ENCODE measurements at places on chromosomes 13 and 19. TPM values are rescaled to one million over a fixed set of nuclear protein-coding genes. Genes with fewer than 3 reads are reported as not detected.

GRCh38 chr19:51311351-51312257 lies at the start of gene IGLON5:
Gene IGLON5, plus strand, starts transcription at chr19:51311644. Its CDS starts 204 bp downstream, at chr19:51311848.
- no peak for DNase-seq

Gene SUGP2
- 77.7 TPM for total RNA-seq

- DNase-seq, result no peak
Observed at GRCh38 chr13:27118428-27119054, 53.1 kb downstream of the USP12 start.

DNA sequence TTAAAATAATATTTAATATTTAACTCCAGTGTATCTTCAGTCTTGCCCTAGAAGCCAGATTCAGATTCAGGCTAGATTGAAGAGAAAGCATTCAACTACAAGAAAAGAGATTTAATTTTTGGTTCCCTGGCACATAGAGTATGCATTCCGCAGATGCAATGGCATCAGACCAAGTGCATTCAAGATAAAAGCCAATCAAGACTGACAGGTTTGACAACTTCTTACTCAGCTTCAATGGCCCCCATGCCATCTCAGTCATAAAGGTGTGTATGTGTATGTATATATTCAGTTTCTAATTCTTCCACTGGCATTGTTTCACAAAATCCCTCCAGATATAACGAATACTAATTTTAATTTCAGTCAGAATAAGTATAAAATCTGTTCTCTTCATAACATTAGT lies 650.8 kb upstream of the GPC6 start:
- no peak for DNase-seq

DNA sequence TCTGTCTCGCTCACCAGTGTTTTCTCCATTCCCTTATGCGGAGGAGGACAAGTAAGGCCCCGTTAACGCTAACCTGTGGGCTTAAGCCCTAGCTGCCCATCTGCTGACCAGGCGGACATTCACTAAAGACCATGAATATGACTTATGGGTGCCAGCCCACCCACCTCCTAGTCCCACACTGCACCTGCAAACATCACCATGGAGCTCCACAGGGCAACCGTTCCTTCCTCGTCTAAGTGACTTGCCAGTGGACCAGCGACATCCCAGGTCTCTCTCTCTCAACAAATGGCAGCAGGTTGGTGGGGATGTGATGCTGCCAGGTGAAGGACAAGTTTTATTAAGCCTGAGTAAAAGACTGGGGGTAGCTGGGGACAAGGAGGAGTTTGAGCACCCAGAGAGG lies 55.2 kb downstream of the CCDC70 start:
- DNase-seq, result no peak

Gene TNFRSF19
- 42.7 TPM for total RNA-seq

Gene AMH
- 1.2 TPM for total RNA-seq

Gene TNFSF11
- not detected for total RNA-seq

DNA sequence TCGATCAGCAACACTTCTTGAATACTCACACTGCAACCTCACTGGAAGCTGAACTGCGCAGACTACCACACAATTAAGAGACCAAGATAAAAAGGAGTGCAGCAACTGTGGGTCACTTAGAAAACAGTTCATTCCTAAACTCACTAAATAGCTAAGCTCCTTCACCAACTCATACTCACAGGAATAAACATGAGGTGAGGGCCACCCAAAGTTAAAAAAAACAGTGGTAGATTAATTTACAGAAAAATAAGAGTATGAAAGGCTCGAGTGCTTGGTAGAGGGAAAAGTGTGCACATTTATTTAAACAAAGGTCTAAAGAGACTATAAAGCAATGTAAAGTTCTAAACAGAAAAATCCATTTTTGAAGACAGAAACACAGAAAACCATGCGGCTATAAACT lies 7.6 kb downstream of the ANKRD10 start:
- no peak for DNase-seq

DNA sequence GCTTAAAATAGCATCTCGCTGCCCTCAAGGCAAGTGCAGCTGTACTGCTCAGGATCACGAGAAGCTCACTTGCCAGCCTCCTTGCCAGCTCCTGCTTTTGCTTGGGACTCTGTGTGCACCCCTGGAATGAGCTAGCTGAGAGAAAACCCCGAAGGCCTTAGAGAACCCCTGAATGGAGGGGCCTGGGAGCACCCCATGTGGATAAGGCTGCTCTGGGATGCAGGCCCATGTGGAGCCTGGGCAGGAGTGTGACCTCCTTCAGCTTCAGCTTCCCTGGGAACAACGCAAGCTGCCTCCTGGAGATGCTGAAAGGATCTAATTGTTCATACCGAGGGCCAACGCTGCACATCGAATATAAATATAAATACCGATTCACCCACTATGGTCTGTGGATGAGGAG lies 109.2 kb downstream of the HSPH1 start:
- no peak for DNase-seq

DNA sequence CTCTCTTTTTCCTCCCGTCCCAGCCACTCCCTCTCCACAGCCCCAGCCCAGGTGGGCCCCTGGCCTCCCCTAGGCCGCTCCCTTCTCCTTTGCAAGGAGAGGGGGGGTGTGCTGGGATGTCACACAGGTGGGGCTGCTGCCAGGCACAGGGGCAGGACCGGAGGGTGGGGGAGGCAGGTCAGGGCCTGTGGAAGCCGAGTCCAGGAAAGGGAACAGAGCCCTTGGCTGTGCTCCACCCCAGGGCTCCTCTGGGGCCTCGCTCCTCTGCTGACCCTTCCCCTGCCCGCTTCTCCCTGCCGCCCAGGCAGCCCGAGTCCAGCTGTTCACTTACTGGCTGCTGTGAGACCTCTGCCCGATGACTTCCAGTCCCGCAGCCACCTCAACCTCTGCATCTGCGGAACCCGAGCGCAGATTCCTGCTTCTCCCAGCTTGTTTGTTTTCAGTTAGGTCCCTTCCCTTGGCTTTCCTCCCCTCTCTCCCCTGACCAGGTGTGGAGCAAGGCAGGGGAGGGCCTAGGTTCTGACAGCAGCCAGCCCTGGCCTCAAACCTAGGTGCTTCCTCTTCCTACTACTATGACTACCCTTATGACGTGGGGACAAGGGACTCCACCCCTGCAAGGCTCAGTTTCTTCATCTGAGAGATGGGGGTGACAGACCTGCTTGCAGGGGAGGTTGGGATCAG lies 850 bp upstream of the KLK11 start:
- no peak for DNase-seq

Gene ADAT3
- total RNA-seq, result 1.6 TPM

Gene MAG
- not detected for total RNA-seq

GRCh38 chr19:42253245-42254088 lies 1.5 kb downstream of the ERF start:
- peak; percentile 88 for DNase-seq

GRCh38 chr19:1016647-1017114 lies 4.2 kb downstream of the TMEM259 start:
- DNase-seq, result no peak

DNA sequence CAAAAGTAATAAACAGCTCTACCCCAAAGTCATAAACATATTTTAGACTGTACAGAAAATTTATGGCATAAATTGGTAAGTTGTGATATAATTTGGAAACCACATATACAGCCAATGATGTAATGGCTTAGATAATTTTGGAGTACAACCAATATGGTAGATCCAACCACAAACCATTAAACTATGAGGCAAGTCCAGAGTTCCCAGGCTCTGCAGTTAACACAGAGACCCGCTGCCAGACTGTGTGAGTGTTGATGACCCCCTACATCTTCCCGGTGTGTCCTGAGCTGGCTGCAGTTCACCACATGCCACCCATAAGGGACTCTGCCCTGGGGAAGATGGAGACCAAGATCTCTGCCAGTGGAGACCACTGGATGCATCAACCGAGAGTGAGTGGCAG lies 9.9 kb upstream of the SERPINE3 start:
- no peak for DNase-seq

- no peak for DNase-seq
Observed at GRCh38 chr19:35408284-35409171, 37.7 kb downstream of the GPR42 start.

Measured in right cardiac atrium (tissue), 5 donors.